ENCODE measurements at places on chromosomes 7 and 10.

GRCh38 chr7:94676431-94676830 is 20.5 kb upstream of the SGCE start:
- no peak for DNase-seq

DNA sequence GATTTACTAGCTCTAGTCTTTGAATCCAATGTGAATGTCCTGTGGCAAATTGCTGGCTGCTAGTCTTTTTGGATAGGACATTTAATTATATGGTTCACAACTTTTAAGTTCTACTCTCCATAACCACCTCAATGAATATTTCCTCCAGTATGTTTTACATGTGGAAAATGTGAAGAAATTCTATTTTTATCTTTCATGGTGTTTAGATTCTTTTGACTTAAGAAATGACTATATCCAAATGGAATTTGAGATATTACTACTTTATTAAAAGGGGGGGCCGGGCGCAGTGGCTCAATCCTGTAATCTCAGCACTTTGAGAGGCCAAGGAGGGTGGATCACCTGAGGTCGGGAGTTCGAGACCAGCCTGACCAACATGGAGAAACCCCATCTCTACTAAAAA is 202.0 kb downstream of the ARL4A start:
- DNase-seq = peak; percentile 80

DNA sequence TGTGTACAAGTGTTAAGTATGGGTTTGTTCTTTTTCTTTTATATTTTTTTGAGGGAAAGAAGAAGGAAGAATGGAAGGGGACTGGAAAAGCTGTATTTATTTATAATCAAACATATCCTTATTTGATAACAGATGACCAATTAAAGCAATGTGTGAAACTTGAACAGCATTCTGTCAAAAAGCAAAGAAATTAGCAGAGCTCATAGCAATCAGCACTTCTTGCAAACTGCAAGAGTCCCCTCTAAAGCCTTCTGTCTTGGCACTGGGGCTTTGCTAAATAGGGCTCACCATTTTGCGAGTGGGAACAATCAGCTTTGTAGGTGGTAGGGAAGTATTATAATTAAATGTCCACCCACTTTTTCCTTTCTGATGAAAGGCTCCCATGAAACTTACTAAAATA is 164.9 kb upstream of the LRRTM3 start:
- no peak for DNase-seq

GRCh38 chr10:12635127-12635541 is 285.8 kb downstream of the CAMK1D start:
- no peak for DNase-seq
